ENCODE measurements at places on chromosomes 1 and 21.

- no peak for DNase-seq
Observed at GRCh38 chr1:240772131-240772530, 160.2 kb upstream of the GREM2 start.

DNA sequence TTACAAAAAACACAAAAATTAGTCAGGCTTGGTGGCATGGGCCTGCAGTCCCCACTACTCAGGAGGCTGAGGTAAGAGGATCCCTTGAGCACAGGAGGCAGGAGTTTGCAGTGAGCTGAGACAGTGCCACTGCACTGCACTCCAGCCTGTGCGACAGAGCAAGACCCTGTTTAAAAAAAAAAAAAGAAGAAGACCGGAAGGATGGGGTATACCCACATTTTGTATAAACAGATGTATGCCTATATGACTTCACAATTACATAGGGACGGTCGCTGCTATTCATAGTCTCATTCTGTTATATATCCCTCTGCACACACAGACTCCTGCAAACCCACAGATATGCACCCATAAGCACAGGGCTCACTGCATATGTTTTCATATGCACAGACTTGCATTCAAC is 12.7 kb downstream of the LCK start:
- DNase-seq, result no peak

- DNase-seq, result no peak
Observed at GRCh38 chr1:69511426-69512192, 56.1 kb upstream of the LRRC7 start.

DNA sequence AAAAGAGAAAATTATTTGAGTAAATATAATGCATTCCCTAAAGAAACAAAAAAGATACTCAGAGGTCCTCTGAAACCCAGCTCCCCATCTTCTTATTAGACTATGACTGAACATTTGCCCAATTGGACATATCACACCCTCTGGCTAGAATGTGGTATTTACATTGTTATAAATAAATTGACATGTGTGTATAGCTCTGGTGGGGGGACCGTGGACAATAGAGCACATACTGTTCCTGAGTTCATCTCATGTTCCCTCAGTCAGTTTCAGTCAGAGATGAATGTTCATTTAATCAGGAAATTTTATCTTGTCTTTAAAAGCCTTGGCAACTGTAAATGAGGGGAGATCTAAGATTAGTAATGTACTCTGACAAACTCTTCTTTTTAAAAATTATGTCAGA is 459.3 kb upstream of the ADAMTS5 start:
- no peak for DNase-seq

GRCh38 chr1:165073185-165074007 is 283.1 kb downstream of the LMX1A start:
- no peak for DNase-seq
